ENCODE measurements at places on chromosomes 13 and 19.

- DNase-seq: no peak
These were observed 31.4 kb downstream of the PHF11 start for GRCh38 chr13:49527123-49527522.

GRCh38 chr13:110950819-110951570, 36.1 kb upstream of the ANKRD10 start:
- DNase-seq: no peak

DNA sequence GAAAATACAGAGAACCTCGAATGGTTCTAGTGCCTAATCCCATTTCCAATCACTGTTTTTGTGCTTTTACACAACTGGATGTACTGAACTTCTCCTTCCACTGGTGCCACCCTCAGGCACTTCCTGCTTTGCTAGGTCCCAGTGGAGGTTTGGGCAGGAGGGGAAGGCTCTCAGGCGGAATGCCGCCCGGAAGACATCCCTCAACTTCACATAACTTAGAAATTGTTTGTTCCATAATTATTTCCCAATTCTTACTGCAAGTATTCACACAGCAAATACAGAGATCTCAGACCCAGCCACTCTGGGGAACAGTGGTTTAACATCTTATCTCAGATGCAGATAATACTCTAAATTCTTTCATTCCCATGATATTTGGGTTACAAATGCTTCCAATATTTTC, 195.7 kb upstream of the IPO5 start:
- no peak for DNase-seq

DNA sequence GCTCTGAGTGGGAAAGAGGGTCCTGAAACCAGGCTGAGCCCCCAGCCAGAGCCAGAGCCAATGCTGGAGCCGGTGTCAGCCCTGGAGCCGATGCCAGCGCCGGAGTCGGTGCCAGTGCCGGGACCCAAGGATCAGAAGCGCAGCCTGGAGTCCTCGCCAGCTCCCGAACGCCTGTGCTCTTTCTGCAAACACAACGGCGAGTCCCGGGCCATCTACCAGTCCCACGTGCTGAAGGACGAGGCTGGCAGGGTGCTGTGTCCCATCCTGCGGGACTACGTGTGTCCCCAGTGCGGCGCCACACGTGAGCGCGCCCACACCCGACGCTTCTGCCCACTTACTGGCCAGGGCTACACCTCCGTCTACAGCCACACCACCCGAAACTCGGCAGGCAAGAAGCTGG, 369 bp downstream of the NANOS3 start:
- no peak for DNase-seq

DNA sequence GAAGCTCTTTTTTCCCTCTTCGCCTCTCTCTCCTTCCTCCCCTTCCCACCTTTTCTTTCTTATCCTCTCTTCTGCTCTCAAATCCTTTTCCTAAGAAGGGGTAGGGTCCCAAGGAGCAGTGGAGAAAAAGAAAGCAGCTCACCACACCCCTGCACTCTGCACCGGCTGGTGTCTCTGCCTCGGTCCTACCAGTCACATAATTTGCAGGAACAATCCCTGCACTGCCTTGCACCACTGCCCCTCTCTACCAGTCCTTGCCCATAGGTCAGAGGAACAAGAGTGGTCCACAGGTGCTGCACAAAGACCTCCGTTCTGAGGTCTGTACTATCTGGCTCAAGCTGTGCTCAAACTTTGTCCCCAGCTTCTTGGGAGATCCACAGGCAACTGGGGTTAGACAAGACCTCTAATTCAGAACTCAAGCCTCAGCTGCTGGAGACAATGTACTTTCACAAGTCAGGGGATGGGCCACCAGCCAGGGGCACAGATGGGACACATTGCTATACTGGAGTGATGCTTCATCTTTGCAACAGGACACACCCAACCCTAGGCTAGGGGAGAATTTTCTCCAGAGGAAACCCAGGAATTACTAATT, 125.4 kb upstream of the ZNF507 start:
- no peak for DNase-seq

GRCh38 chr13:87128491-87128890, 542.7 kb upstream of the SLITRK5 start:
- no peak for DNase-seq

DNA sequence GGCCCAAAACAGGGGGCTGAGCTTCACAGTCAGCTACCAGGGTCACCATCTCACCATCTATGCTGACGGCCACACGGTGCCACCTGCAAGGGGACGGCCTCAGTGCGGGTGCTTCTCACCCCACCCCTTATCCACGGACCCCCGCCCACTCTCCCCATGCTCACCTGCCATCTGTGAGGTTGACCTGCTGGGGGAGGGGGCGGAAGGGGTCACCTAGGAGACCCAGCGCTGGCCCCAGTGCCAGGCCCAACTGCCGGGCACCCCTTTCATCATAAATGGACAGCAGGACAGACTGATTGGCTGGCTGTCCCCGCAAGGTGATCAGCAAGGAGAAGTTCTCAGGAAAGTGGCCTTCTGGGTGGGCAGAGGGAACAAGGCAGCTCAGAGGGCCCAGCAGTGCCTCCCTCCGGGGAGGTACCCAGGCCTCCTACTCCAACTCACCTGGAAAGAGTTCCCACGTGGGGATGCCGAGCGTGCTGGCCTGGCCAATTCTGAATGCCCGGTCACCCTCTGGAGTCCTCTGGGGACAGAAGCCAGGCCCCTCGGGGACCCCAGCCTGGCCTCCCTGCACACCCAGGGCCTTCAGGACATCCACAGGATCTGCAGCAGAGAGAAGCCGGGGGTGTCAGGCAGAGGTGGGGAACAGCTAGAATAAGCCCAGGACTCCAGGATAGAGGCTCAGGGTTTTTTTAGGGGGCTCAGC, 4.5 kb downstream of the COL5A3 start:
- DNase-seq: no peak

GRCh38 chr13:83955011-83955410, 72.7 kb upstream of the SLITRK1 start:
- no peak for DNase-seq

- DNase-seq: no peak
These were observed 62.8 kb downstream of the FGF9 start for GRCh38 chr13:21733475-21734263.

- no peak for DNase-seq
These were observed 774 bp downstream of the MAN2B1 start for GRCh38 chr19:12665671-12666264.

GRCh38 chr19:11164296-11164695, 8.7 kb upstream of the SPC24 start:
- DNase-seq: no peak

GRCh38 chr19:40611096-40611495, 9.9 kb downstream of the LTBP4 start:
- DNase-seq: no peak

DNA sequence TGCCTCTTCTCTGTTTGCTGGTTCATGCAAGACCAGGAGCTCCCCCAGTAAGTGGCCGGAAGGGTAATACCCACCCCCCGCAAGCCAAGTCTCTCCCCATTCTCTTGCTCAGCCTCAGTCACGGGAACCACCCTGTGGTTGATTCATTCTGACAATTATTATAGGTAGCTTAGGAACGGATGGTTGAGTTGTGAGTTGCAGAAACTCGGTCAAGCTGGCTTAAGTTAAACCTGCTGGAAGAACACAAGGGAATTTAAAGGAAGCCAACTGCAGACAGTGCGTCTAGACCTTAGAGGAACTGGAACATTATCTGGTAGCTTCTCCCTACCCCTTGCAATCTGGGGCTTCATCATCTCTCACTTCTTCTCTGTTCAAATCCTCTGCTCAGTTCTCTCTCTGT, 8.9 kb downstream of the FPR1 start:
- no peak for DNase-seq

DNA sequence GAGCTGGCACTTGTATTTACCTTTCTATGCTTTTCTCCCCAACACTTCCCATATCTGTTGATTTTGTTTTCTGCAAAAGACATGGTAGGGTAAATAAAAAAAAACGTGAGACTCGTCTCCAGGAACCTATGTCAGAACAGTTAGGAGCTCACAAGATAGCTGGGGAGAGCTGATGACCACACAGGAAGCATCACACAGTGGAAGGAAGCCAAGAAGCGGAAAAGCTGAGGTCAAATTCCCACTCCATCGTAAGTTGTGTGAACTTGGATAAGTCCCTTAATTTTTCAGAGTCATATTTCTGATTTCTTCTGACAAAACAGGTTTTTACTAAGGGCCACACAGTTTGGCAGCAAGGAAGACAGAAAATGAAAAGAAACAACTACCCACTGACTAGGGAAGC, 199.6 kb downstream of the KLF5 start:
- DNase-seq: no peak

DNA sequence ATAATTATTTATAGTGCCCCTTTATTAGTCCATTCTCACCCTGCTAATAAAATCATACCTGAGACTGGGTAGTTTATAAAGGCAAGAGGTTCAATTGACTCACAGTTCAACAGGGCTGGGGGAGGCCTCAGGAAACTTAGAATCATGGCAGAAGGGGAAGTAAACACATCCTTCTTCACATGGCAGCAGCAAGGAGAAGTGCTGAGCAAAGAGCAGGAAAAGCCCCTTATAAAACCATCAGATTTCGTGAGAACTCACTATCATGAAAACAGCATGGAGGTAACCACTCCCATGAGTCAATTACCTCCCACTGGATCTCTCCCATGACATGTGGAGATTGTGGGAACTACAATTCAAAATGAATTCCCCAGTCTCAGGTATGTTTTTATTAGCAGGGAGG, 89.9 kb upstream of the STARD13 start:
- no peak for DNase-seq

DNA sequence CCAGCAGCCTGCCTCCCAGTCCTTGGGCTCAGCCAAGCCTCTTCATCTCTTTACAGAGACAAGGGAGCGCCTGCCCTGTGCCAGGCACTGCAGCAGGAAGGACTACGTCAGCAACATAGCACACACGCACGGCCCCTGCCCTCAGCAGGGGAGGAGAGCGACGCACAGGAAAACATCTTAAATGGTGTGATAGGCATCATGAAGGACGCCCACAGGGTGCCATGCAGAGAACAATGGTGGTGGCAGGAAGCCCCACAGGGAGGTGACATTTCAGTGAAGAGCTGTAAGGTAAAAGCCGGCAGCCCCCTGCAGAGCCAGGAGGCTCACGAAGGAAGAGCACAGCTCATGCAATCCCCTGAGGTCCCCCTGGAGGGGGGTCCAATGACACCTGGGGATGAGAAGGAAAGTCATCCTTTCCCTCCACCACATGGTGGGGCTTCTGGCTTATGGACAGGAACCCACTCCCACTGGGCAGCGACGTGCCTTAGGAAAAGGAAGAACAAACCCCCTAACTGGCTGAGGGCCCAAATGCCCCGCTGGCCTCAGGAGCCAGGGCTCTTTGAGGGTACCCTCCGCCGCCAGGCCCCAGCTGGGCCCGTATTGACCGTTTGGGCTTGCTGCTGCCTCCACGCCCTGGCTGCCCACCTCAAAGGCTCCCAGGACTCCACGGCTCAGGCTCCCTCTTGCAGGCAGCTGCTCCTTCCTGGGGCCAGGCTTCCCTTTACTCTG, 37.3 kb upstream of the C13orf42 start:
- peak; percentile 90 for DNase-seq

- DNase-seq: no peak
These were observed 66.0 kb downstream of the LATS2 start for GRCh38 chr13:20995245-20995838.

DNA sequence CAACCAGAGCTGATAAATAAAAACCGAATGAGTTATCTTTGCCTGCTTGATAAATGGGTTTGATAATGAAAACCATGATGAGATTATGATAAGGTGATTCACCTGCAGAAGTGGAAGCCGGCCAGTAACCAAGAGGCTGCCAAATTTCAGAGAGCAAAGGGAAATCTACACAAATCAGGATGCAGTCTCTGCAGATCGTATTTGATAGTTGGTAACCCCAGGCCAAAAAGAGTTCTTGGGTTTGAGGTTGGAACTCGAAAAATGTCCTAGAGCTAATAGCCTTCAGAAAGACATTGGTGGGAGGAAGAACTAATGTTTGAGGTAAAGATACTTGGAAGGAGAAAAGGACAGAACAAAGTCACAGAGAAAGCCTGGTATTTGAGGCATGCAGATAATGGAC, 9.6 kb upstream of the LATS2 start:
- no peak for DNase-seq

DNA sequence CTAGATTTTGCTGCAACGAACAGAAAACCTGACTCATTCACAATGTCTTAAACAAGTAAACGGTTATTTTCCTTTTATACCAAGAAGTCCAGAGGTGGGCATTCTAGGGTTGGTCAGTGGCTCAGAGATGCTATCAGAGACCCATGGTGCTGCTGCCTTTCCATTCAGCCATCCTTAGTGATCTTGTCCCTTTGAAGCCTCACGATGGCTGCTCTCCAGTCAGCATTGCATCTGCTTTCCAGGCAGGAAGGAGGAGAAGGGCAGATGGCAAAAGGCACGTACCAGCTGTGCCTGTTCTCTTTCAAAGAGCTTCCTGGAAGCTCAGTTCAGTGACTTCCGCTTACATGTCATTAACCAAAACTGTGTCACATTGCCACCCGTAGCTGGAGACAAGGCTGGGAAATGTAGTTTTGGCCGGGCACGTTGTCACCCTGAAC, 30.1 kb downstream of the WDFY2 start:
- peak; percentile 26 for DNase-seq

DNA sequence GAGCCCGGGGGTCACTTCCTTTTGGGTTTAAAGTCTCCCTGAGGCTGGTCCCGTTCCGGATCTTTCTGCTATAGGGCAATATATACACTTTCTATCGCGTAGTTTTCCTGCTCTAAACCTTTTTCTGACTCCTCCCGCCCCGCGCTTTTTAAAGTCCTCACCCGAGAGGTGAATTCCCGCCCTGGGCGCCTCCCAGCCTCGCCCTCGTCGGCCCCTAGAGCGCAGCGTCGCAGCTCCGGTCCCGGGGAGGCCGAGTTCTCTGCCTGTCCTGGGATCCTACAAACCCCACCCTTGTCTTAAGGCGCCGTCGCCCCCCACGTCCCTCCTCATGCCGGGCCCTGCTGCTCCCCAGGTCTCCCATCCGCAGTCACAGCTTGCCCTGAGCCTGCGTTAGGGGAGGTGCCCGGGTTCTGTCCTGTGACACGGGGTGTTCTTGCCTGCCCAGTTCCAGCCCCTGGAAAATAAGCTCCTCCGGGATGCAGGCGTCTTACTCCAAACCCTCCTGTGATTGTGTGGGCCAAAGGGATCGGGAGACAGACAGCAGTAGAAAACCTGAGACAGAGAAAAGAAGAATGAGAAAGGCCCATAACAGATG, 491 bp downstream of the ZNF525 start:
- no peak for DNase-seq

DNA sequence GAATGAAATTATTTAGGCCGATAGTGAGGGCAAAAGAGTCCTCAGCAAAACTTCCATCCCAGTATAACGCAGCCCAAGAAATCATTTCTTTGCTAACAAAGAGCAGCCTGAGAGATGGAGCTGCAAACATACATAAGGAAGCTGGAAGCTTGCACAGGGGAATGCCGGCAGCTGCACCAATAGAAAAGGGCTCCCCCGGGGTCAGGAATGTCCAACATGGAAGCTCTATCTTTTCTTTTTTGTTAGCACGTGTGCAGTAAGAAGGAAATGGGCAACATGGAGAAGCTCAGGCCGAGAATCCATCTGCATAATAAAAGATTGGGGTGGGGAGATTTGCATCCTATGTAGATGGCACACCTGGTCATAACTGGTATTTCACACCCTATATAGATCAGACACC, 1363.5 kb upstream of the PCDH20 start:
- no peak for DNase-seq

All from NCI-H1417 treated with DMSO at 0.1 percent for 48 hours (cell line).